ENCODE measurements at places on chromosomes 2 and 18.

DNA sequence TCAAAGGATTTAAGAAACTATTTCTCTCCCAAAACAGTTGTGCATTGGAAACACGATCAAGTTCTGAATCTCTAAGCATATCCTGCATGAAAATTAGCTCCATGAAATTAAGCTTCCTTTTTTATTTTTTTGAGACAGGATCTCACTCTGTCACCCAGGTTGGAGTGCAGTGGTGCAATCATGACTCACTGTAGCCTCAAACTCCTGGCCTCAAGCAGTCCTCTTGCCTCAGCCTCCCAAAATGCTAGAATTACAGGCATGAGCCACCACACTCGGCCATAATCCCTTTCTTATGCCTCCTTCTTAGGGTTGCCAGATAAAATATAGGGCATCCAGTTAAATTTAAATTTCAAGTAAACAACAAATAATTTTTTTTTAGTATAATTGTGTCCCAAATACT lies 124.4 kb downstream of the ARL4C start:
- no peak for DNase-seq

- DNase-seq, result no peak
These were observed 191.5 kb upstream of the NETO1 start for GRCh38 chr18:73059280-73059679.

- DNase-seq, result no peak
These were observed 19.5 kb upstream of the CXXC1 start for GRCh38 chr18:50306944-50307343.

GRCh38 chr2:218876562-218877219 lies 4.0 kb upstream of the WNT10A start:
- DNase-seq, result peak; percentile 71

- no peak for DNase-seq
These were observed 293.4 kb downstream of the CELF4 start for GRCh38 chr18:37272226-37272625.

DNA sequence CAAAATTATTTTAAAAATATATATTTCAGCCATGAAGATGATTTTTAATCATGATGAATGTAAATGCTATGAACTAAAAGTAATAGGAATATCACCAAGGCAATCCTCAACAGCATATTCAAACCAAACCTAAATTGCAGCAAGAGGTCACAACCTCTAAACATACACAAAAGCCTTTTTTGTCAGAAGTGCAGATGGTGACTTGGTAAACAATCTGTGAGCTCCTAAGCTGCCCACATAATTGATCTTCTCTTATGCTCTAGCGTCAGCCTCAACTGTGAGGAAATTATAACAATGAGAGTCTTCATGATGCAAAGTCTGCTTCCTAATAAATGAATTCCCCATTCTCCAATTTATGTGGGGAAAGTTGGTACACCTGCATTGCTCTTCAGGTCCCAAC lies 113.2 kb downstream of the TSN start:
- DNase-seq, result no peak
